ENCODE measurements at places on chromosomes 3 and 15.

- no peak for DNase-seq
These were observed 153.9 kb downstream of the PDZRN3 start for GRCh38 chr3:73470860-73471259.

- DNase-seq = no peak
These were observed 103.5 kb upstream of the RPL32 start for GRCh38 chr3:12944849-12945248.

DNA sequence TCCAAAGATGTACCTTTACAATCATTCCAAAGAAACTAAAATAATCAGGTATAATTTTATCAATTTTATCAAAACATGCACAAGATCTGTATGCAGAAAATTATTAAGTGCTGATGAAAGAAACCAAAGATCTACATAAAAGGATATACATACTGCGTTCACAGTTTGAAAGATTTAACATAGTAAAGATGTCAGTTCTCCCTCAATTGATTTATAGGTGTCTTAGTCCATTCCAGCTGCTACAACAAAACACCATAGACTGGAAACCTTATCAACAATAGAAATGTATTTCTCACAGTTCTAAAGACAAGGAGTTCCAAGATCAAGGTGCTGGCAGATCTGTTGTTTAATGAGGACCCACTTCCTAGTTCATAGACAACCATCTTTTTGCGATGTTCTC is 189.0 kb upstream of the CCDC54 start:
- no peak for DNase-seq

GRCh38 chr3:165343185-165343584 is 147.0 kb upstream of the SLITRK3 start:
- DNase-seq = no peak
